Fibroblast of lung (primary cell): ENCODE measurements at places on chromosomes 2 and 18. TPM values are rescaled to one million over a fixed set of nuclear protein-coding genes. Genes with fewer than 3 reads are reported as not detected.

AQP4 gene
- total RNA-seq: not detected in 2 replicates

CTAGE1 gene
- total RNA-seq: under 0.01 TPM in 1 of 2 replicates, not detected in the other

GPR45 gene
- not detected in 2 replicates for total RNA-seq

SS18 gene
- total RNA-seq: 71.9 and 90.8 TPM in 2 replicates

CYS1 gene
- total RNA-seq: 1.5 and 5.1 TPM in 2 replicates

CHST9 gene
- not detected in 2 replicates for total RNA-seq

M1AP gene
- not detected in 2 replicates for total RNA-seq

LRRTM1 gene
- not detected in 2 replicates for total RNA-seq

DNA sequence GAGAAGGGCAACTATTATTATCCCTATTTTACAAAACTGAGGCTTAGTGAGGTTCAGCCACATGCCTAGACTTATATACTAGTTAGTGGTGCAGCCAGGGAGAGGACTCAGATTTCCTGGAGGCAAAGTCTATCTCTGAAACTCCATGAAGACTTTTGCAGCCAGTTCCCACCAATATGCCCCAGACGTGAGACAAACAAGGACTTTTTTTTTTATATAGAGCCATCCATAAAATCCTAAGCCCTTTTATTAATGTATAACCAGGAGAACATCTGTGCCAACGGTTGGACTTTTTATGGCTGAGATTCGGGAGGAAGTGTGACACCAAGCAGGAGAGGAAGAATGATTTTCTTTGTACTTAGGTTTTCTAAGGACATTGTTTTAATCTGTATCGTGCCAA, 29.9 kb downstream of the LIPG start:
- H3K4me1 ChIP-seq: no peaks in the 10 kb centered on the region
- H3K4me3 ChIP-seq: no peak overlapping the region
- peaks cover 3% of the 10 kb centered on the region for H3K27me3 ChIP-seq
- H3K27ac ChIP-seq: no peak overlapping the region
- no peak for DNase-seq

DNA sequence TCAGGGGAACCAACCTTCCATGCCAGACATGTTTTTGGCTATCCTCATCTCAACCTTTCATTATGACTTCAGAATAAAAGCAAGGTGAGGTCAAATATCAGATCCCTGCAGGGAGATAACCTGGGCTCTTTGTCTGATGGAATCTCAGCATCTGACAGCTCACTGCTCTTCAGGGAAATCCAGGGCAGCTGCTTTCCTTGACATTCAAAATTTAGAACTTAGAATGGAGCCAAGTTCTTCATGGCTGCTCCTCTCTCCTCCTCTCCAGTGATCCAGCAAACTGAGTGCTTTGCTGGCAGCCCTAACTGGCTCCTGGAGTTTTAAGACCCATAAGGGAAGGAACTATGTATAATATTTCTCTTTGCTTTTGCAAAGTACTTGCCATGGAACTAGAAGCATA, 716.3 kb downstream of the TSN start:
- no peak overlapping the region for H3K4me3 ChIP-seq
- no peak overlapping the region for H3K27ac ChIP-seq
- no peaks in the 10 kb centered on the region for H3K36me3 ChIP-seq
- no peaks in the 10 kb centered on the region for H3K4me1 ChIP-seq
- DNase-seq: no peak
- H3K27me3 ChIP-seq: no peaks in the 10 kb centered on the region

GRCh38 chr18:78727057-78727739, 252.4 kb upstream of the SALL3 start:
- DNase-seq: no peak
- H3K27ac ChIP-seq: no peak overlapping the region
- no peaks in the 10 kb centered on the region for H3K27me3 ChIP-seq
- H3K36me3 ChIP-seq: no peaks in the 10 kb centered on the region

DNA sequence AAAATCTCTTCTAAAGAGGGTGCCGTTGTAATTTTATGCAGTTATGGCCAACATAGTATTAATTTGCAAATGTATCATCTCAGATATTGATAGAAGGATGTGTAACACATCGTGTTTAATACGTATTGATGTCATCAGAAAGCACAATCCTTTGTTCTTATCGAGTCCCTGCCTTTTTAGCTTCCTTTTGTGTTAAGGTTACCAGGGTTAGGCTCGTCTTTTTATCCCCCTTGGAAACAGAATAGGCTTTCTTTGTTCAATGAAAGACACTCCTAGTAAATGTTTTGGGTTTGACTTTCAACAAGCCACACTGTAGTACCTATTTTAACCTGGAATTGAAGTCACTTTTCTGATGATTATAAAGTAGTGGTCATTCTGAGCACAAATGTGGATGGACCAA, 136.2 kb downstream of the WDR7 start:
- H3K27ac ChIP-seq: no peak overlapping the region
- H3K27me3 ChIP-seq: no peaks in the 10 kb centered on the region
- no peaks in the 10 kb centered on the region for H3K36me3 ChIP-seq
- H3K4me3 ChIP-seq: no peak overlapping the region
- DNase-seq: no peak

- H3K27me3 ChIP-seq: no peaks in the 10 kb centered on the region
- H3K4me3 ChIP-seq: no peak overlapping the region
- H3K27ac ChIP-seq: no peak overlapping the region
- no peak for DNase-seq
- H3K4me1 ChIP-seq: peaks cover 9% of the 10 kb centered on the region
Measured at GRCh38 chr18:3819961-3820360, 370.0 kb downstream of the TGIF1 start.

DNA sequence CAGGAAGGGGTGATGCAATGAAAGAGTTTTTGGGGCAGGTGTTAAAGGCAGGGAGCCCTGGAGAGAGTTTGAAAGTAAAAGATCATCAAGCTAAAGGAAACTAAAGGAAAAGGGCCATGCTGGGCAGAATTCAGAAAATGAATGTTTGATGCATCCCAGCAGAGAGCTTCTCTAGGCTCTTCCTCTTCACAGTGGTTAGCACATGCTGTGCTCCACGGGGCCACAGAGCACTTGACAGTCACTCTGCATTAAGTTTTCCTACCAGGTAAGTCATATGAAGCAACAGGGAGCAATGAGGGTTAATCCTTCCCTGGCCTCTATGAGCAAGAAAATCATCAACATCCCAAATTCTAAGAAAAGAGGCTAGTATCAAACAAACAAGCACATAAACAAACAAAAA, 895.2 kb downstream of the TRIB2 start:
- no peak overlapping the region for H3K27ac ChIP-seq
- H3K36me3 ChIP-seq: no peaks in the 10 kb centered on the region

- no peak for DNase-seq
- H3K27me3 ChIP-seq: no peaks in the 10 kb centered on the region
- H3K36me3 ChIP-seq: no peaks in the 10 kb centered on the region
- no peak overlapping the region for H3K4me3 ChIP-seq
- H3K4me1 ChIP-seq: no peaks in the 10 kb centered on the region
Measured at GRCh38 chr18:35804377-35804776, 168.1 kb upstream of the RMP24 start.

- H3K4me1 ChIP-seq: no peaks in the 10 kb centered on the region
- H3K27me3 ChIP-seq: no peaks in the 10 kb centered on the region
- no peak for DNase-seq
- H3K4me3 ChIP-seq: no peak overlapping the region
- H3K36me3 ChIP-seq: no peaks in the 10 kb centered on the region
Measured at GRCh38 chr2:212882626-212883025, 268.8 kb downstream of the IKZF2 start.

DNA sequence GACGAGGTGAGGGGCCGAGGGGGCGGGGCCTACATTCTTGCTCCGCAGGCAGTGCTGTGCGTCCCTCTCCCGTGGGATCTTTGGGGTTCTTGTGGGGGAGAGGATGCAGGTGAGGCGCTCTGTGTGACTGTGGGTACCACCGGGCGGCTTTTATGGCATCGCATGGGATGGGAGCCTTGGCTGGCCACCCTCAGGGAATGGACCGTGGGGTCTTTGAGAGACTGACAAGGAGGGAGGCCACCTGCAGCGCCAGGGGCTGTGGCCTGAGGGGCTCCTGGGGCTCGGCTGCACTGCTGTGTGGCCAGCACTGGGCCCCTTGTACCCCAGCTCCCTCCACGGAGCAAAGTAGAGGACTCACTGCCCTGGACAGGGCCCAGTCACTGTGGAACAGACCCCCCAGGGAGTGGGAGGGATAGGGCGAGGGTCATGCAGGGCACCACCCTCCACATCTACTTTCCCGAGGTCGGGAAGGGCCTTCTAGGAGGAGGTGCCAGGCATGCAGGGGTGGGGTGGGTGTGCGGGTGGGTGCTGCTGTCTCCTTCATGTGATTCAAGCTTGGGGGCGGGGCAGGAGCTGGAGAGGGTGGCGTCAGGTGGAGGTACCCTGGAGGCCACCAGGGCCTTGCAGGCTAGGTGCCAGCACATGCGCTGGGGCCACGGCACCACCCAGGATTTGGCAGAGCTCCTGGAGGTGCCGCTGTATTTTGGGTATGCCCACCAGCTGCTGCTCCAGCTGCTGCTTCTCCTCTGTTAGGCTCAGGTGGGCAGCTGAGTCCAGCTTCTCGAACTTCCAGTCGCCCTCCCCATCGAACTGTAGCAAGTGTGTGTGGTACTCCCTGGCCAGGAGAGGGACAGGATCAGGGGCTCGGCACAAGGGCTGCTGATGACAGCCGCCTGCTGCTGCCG, 1072.4 kb downstream of the RPIA start:
- H3K4me3 ChIP-seq: no peak overlapping the region
- H3K4me1 ChIP-seq: no peaks in the 10 kb centered on the region
- no peaks in the 10 kb centered on the region for H3K27me3 ChIP-seq
- no peaks in the 10 kb centered on the region for H3K36me3 ChIP-seq
- DNase-seq: no peak

GRCh38 chr18:74063023-74063422, 84.6 kb downstream of the FBXO15 start:
- no peaks in the 10 kb centered on the region for H3K4me1 ChIP-seq
- no peaks in the 10 kb centered on the region for H3K36me3 ChIP-seq
- H3K27me3 ChIP-seq: no peaks in the 10 kb centered on the region
- H3K4me3 ChIP-seq: no peak overlapping the region
- no peak for DNase-seq

DNA sequence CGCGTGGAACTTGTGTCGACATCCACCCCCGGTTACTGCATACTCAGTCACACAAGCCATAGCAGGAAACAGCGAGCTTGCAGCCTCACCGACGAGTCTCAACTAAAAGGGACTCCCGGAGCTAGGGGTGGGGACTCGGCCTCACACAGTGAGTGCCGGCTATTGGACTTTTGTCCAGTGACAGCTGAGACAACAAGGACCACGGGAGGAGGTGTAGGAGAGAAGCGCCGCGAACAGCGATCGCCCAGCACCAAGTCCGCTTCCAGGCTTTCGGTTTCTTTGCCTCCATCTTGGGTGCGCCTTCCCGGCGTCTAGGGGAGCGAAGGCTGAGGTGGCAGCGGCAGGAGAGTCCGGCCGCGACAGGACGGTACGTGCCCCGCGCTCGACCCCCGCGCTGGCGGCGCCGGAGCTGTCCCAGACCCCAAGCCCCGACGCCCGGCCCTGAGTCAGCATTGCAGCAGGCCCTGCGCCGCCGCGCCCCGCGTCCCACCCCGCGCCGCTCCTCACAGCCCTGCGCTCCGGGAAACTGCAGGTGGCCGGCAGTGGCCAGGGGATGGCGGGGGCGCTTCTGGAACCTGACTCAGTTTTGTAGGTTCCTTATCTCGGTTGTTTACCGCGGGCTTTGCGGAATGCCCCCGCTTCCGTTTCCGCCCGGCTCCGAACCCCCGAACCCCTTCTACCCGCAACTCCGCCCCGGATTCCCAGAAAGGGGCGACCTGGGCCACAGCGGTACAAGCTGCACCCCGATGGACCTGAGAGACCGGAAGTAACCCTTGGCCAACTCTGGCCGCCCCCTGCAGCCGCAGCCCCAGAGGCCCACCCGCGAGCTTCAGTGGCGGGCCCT, at the start of gene CFLAR:
Gene CFLAR (plus strand): TSS at position 50 of the 844 bp plus-strand sequence. CDS start 13,702 bp downstream, outside the sequence.
- no peaks in the 10 kb centered on the region for H3K27me3 ChIP-seq
- no peaks in the 10 kb centered on the region for H3K36me3 ChIP-seq
- H3K4me1 ChIP-seq: peaks cover 2% of the 10 kb centered on the region
- peak within 1 kb of the TSS; percentile 95 for H3K27ac ChIP-seq
- peak; percentile 81 for DNase-seq
- H3K4me3 ChIP-seq: peak within 1 kb of the TSS; percentile 60

GRCh38 chr2:9210030-9210429, 3.4 kb downstream of the ASAP2 start:
- no peak for DNase-seq
- no peak overlapping the region for H3K27ac ChIP-seq
- peaks cover 11% of the 10 kb centered on the region for H3K4me1 ChIP-seq
- no peaks in the 10 kb centered on the region for H3K27me3 ChIP-seq

DNA sequence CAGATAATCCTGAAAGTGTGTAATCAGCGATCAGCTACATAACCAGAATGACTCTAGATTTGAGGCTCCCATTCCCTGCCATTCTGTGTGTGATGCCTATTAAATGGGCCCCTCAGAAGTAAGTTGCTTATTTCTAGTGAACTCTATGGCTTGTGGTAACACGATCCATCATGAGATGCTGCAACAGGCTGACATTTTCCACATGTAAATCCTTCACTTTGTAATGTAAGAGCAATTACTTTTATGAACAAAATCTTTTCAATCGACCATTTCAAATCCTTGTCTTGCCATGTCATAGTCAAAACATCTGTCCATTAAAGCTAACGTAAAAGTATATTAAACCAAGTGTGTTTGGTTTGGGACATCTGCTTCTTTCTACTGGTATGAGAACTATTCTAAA, 175.9 kb upstream of the ETAA1 start:
- H3K27ac ChIP-seq: no peak overlapping the region
- no peaks in the 10 kb centered on the region for H3K27me3 ChIP-seq
- H3K36me3 ChIP-seq: no peaks in the 10 kb centered on the region
- no peaks in the 10 kb centered on the region for H3K4me1 ChIP-seq
- peak; percentile 76 for DNase-seq

- H3K4me1 ChIP-seq: no peaks in the 10 kb centered on the region
- peaks cover 25% of the 10 kb centered on the region for H3K27me3 ChIP-seq
- no peaks in the 10 kb centered on the region for H3K36me3 ChIP-seq
Measured at GRCh38 chr18:37567061-37567993, 1.7 kb upstream of the CELF4 start.

GRCh38 chr2:17791817-17792130, 24.5 kb upstream of the MSGN1 start:
- peak overlapping the region; percentile 11 for H3K4me3 ChIP-seq
- no peak for DNase-seq
- H3K27ac ChIP-seq: no peak overlapping the region
- no peaks in the 10 kb centered on the region for H3K27me3 ChIP-seq
- peaks cover 4% of the 10 kb centered on the region for H3K4me1 ChIP-seq
- no peaks in the 10 kb centered on the region for H3K36me3 ChIP-seq
